ENCODE measurements at places on chromosomes 2 and 18.
A peak's percentile ranks its signal among the peaks of the same experiment; 100 is the strongest.

DNA sequence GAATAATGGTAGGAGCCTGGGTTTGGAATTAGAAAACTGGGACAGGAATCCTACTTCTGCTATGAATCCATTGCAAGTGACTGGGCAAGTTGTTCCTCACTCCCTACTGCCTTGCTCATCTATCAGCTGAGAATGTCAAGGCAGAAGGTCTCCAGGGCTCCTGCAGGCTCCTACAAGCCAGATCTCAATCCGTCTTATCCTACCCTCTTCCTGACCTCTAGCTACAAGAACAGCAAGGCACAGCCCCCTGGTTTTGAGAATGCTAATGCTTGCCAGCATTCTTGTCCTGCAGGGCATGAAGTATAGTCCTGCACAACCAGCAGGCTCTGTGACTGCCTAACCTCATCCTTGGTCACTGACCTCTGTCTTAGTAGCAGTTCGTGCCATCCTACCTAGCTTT lies 141.9 kb upstream of the TNP1 start:
- no peak for DNase-seq

GRCh38 chr2:128450211-128451024 lies 131.8 kb upstream of the HS6ST1 start:
- no peak for DNase-seq

DNA sequence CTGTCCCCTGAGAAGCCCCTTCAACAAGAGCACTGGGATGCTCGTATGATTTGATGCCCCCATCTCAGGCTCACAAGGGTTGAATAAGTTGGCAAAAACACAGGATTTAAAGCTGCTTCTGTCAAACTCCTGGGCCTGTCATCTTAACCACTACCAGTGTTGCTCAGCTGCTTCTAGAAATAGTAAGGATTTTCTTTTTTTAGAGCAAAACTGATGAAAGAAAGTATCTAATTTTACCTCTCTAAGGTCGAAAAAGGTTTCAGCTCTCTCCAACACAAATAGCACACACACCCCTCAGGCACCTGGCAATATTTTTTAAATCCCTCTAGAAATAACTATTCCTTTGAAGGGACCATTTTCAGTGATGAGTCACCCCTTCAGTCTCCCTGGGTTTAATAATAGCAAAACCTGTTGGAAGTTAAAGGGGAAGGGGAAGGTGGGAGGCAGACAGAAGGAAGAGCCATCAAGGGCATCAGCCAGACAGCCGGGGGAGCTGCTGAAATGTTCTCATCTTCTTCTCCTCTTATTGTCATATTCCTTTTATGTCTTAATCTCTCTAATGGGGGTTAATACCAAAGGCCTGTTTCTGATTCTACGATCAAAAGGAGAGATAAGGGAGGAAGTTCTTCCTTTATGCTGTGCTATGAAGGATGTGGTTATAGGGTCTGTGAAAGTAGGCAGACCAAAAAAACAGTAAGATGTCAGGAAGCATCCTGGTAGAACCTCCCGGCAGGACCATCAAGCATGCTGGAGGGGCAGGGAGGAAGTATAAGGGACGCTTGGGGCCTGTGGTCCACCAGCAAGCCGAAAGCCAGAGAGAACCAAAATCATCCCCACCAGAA lies 31.9 kb upstream of the SLC35G4 start:
- no peak for DNase-seq

GRCh38 chr2:232521959-232522622 lies 1.9 kb downstream of the PRSS56 start:
- DNase-seq, result peak; percentile 88

GRCh38 chr2:179290329-179290728 lies 25.7 kb upstream of the SESTD1 start:
- no peak for DNase-seq

DNA sequence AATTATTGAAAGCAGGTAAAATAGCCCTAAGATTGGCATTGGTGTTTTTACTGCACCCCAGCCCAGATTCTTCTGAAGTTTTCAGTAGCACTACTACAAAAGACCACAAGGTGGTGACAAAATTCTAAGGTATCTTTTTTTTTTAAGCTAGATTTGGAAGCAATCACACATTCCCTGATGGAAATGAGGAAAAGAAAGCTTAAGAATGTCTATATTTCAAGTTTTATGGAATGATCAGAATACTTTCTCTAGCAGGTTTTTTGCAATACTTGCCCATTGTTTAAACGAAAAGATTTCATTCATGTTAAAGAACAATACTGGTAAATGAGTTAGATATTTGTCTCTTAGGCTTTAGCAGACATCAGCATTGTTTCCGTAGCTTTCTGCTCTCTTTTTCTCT lies 32.1 kb upstream of the ZNF638 start:
- DNase-seq, result peak; percentile 43

DNA sequence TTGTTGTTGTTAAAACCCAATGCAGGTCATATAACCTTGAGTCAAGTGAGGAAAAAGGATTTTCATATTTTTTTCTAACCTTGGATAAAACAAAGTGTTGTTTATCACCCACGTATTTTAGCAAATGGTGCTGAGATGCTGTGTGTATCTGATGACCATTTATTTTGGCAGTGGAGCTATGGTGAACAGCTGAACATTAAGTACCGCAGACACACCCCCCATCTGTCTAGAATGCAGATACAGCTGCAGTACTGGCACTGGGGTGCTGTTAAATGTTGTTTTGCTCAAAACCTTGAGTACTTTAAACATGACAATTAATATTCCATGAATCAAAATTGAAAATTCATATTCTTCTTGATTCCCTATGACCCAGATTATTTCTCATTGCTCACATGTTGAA lies 773.3 kb upstream of the SLC39A10 start:
- no peak for DNase-seq

DNA sequence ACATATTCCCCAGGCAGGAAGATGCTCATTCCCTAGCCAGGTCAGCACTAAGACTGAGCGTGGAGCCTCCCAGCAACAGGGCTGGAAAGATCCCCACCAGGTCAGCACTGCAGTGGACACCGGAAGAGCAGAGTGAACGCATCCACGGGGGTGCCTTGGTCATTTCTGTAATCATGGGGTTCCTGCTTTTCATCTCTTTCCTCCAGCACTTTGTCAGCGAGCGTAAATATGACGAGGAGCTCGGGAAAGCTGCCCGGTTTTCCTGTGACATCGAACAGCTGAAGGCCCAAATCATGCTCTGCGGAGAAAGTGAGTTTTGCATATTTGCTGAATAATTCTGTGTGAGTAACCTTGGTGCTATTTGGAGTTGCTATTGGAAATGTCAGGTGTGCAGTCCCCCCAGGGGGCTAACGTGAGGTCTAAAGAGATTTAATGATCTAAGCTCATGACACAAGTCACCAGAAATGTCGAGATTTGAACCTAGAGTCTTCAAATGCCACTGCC lies 40.1 kb downstream of the KCTD18 start:
- no peak for DNase-seq

DNA sequence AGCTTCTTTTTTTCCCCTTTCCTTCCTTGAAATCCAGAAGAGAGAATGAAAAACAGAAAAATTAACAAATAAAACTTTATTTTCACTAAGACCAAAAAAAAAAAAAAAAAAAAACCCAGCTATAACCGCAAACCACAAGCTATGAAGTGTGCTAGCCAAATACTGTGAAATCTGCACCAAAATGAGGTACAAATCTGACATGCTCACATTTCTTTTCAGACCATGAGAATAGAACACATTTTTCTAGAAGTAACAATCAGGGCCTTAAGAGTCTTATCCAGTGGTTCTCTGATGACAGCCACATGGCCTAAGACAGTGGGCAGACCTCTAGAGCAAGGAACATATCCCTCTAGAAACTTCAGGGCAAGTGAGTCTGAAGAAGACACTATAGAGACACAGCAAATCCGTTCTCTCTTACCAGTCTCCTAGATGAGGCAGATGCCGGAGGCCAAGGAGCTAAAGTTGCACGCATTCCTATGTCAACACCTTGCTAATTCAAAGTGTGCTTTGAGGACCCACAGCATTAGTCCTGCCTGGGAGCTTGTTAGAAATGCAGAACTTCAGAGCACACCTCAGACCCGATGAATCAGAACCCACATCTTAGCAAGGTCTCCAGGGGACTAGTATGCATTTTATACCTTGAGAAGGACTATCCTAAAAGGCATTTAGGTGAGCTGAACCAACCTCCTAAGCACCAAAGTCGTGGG lies 317.1 kb downstream of the MYCN start:
- DNase-seq, result no peak

DNA sequence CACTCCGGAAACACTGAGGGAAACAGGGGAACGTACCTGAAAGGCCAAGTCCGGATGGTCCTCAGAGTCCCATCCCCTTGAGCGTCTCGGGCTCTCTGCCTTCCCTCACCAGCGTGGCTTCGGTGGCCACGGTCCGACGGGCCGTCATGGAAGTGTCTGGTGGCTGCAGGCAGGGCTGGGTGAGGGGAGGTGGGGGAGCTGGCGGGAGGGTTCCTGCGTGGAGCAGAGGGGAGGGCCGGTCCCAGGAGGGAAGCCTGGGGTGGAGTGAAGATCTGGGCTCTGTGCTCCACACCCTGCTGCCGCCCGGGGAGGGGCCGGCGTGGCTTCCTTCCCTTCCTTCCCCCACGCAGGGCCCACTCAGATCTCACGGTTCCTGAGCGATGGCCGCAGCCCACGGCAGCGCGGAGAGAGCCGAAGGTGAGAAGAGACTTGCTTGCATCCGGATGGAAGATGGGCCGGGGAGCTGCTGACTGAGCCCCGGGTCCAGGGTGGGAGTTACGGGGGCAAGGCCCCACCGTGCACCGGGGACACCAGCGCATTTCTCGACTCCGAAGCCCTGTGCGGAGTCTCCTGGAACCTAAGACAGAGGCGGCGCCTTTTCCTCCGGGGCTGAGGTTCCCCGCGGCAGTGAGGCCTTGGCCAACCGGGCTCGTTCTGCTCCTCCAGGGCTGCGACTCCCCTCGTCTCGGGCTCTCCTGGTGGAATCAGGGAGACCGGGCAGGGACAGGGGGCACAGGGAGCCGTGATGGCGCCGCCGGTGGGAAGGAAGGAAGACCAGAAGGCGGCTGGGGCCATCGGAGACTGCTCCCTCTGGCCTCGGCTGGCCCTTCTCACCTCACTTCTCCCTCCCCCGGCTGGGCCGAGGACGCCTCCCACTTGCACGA lies 49.1 kb downstream of the KCNF1 start:
- no peak for DNase-seq

DNA sequence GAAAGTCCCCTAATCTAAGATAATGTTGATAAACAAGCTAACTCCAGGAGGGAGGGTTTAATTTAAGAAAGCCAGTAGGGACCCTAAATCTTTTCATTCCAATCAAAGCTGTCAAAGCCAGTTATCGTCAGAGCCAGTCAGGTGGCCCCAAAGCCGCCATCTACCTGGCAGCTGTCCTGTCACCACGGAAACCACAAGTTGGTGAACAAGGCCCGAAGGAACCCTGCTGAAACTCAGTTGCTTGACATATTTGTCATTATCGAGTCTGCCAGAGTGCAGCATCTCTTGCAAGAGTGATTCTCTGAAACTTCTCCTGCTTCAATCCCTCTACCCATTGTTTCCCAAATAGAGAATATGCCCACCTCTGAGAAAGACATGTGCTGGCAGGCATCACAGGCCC lies 30.8 kb upstream of the POLE4 start:
- DNase-seq, result no peak

- no peak for DNase-seq
These were observed 8.6 kb downstream of the SH3RF3 start for GRCh38 chr2:109137616-109138015.

DNA sequence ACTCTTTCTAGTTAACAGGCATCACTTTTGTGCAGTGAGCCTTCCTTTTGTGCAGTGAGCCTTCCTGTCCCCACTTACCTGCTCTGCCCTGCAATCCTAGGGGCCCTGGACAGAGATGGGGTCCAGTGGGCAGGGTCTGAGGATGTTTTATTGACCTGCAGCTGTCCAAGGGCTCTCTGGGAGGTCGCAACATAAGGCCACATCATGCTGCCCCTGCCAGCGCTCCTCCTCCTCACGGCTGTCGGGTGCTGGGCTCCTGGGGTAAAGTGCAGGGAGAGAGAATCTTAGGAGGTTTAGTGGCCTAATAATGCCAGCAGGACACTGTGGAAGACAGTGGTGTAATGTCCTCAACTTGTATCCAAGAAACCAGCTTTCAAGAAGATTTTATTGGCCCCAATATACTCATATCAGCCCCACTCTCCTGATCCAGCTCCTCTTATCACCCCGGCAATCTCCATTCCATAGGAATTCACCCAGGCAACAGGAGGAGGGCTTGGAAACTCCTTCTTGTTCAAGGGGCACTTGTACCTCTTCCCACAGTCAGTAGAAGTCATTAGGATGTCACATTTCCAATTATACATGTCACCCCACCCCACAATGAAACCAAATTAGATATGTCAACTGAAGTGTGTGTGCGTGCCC lies 41.9 kb upstream of the ASB18 start:
- no peak for DNase-seq

GRCh38 chr2:136117391-136117841 lies 533 bp downstream of the CXCR4 start:
- peak; percentile 33 for DNase-seq

DNA sequence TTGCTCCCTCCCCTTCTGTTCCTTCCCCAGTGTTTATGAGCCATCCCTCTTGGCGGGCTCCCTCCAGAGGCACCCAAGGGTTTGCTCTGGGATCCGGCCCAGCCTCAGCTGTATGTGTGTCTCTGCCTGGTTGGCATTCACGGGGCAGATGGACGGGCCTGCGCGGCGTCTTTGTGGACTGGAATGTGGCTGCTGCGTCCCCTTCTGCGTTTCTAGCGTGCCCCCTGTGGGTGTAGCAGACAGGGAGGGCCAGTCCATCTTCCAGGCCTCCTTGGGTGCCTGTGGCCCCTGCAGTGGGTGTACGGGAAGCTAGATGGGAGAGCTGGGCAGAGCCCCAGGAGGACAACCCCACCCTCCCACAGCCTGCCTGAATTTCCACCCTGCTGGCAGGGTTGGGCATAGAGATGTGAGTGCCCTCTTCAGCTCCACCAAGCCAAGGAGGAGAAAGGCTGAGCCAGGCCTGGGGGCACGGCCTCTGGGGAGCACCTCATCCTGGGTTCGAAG lies 15.7 kb downstream of the GPC1 start:
- DNase-seq, result no peak

Measured in GM10248 (cell line).